ENCODE measurements at places on chromosomes 4 and X.

DNA sequence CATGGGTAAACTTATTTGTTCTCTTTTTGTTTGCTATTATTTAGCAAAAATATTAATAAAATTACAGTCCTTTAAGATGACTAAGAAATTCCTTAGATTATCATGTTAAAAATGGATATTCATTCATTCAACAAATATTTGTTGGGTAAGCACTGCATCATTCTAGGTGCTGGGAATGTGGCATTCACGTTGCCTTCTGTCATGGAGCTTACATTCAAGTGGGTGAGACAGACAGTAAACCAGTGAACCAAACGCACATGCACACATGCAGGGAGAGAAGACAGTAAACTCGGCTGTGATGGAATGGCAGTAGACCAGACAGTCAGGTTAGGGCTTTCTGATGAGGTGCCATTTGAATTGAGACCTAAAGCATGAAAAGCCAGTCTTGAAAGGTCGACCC, 91.8 kb downstream of the STOX2 start:
- DNase-seq: no peak
- no peak overlapping the region for H3K27ac ChIP-seq
- H3K4me3 ChIP-seq: no peak overlapping the region
- H3K27me3 ChIP-seq: no peaks in the 10 kb centered on the region

DNA sequence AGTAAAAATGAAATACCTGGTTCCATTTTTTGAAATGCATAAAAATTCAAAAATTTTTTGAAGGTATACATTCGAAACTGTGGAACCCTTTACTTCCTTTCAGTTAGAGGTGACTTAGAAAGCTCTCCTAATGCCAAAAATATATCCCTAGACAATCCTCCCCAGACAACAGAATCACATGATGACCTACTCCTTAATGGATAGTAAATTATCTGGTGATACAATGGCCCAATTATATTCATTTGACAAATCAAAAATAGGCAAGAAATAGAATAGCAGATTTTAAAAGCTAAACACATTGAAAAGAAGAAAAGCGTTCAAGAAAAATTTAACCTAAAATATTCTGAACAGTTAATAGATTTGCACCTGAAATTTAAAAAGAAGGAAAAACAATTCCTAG, 3.5 kb upstream of the UGT2A2 start:
- no peak for DNase-seq
- H3K36me3 ChIP-seq: no peaks in the 10 kb centered on the region
- no peak overlapping the region for H3K27ac ChIP-seq
- no peaks in the 10 kb centered on the region for H3K4me1 ChIP-seq
- H3K27me3 ChIP-seq: peaks cover 16% of the 10 kb centered on the region

DNA sequence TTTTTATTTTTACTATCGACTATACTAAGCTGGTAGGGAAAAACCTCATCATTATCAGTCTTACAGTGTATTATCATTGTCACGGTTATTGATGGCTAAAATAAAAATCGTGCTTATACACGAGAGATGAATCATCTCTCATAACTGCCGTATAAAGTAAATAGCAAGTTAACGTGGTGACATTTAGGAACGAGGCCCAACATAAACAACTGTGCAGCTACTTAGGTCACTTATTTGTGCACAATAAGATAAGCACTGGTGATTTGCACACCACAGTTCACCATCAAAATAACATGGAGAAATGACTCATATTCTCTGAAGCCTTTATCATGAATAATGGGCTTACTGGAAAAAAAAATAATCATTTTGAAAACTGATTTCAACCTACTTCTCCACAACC, 482.0 kb upstream of the TENM3 start:
- no peak for DNase-seq
- H3K27ac ChIP-seq: no peak overlapping the region
- H3K27me3 ChIP-seq: no peaks in the 10 kb centered on the region
- no peak overlapping the region for H3K4me3 ChIP-seq
- H3K36me3 ChIP-seq: no peaks in the 10 kb centered on the region

- H3K27ac ChIP-seq: no peak overlapping the region
- H3K4me1 ChIP-seq: peaks cover 3% of the 10 kb centered on the region
- H3K4me3 ChIP-seq: no peak overlapping the region
- DNase-seq: no peak
- H3K36me3 ChIP-seq: peaks cover 8% of the 10 kb centered on the region
These were observed 39.6 kb downstream of the GAB3 start for GRCh38 chrX:154711264-154711663.

DNA sequence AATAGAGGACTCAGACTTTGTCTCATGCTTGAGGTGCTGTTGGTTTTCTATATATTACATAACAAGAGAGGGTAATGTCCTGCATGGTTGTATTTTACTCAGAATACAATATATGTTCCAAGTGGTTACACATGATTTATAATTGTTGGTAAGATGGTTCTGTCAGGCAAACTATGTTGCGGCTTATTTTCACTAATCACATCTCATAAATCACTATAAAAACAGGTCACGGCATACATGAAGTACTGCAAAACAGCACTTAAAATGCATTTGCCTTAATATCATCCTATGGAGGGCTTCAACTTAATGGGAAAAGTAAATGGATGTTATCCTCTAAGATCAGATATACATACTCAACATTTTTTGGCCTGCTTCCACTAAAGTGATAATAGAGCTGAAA, 246.0 kb upstream of the ARSJ start:
- H3K4me1 ChIP-seq: no peaks in the 10 kb centered on the region
- H3K27ac ChIP-seq: no peak overlapping the region
- no peak overlapping the region for H3K4me3 ChIP-seq
- DNase-seq: no peak
- H3K36me3 ChIP-seq: no peaks in the 10 kb centered on the region

GRCh38 chrX:28229217-28229616, 248.0 kb upstream of the DCAF8L1 start:
- H3K4me3 ChIP-seq: no peak overlapping the region
- no peak for DNase-seq
- no peaks in the 10 kb centered on the region for H3K36me3 ChIP-seq
- H3K4me1 ChIP-seq: no peaks in the 10 kb centered on the region
- no peak overlapping the region for H3K27ac ChIP-seq
- H3K27me3 ChIP-seq: no peaks in the 10 kb centered on the region
